ENCODE measurements at places on chromosomes 5 and 9.

- no peak for DNase-seq
These were observed 19.8 kb downstream of the EXOSC2 start for GRCh38 chr9:130713286-130713960.

- no peak for DNase-seq
These were observed 181.1 kb downstream of the TRIM32 start for GRCh38 chr9:116868201-116868600.

GRCh38 chr9:401223-401622 lies 186.6 kb downstream of the DOCK8 start:
- DNase-seq, result no peak

DNA sequence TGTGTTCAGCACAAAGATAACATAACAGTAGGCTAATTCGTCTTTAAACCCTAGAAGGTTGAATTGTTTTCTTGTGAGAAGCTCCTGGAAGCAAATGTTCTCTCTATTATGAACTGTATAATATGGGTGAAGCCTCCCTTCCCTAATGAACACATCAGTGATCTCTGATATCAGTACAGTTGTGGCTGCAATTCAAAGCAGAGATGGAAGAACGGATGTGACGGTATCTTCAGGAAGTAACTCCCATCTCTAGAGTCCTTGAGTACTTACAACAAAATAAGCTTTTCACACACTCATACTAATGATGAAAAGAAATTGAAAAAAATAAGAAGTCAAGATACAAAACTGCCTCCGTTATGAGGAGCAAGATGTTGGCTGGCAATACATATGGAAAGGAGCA lies 4.5 kb downstream of the HCN1 start:
- no peak for DNase-seq

GRCh38 chr9:128685636-128686489 lies 3.2 kb upstream of the SET start:
- peak; percentile 67 for DNase-seq
